ENCODE measurements at places on chromosomes 4 and X.

- no peak for DNase-seq
Observed at GRCh38 chrX:50707405-50707804, 106.6 kb downstream of the SHROOM4 start.

- DNase-seq = no peak
Observed at GRCh38 chrX:139211568-139212182, 318.9 kb upstream of the F9 start.

GRCh38 chr4:41209187-41209586, 5.2 kb downstream of the APBB2 start:
- no peak for DNase-seq

- DNase-seq = no peak
Observed at GRCh38 chr4:3179126-3179706, 69.7 kb upstream of the MSANTD1 start.

GRCh38 chrX:148024425-148025148, 43.5 kb downstream of the FMR1NB start:
- DNase-seq = no peak

DNA sequence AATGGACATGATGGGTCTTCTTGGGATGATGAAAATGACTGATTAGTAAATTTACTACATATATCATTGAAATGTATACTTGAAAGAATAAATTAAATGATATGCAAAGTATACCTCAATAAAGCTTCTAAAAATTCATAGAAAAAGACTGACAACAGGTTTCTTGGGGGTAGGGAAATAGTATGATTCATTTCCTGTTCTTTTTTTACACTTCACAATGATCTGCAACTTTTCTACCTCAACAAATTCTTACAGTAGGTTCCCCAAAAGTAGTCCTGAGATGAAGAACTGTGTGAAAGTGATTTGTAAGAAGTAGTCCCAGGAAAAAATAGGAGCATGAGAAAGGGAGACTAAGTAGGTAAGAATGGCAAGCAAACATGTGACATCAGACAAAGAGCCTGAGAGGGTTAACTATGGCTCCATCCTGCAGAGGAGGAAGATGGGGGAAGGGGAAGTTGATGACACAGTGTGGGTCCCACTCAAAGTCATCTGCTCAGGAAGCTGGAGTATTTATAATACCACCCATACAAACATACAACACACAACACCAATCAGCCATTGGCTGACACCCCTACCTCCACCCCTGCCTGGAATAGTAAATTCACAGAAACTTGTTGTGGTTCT, 73.9 kb downstream of the ARHGAP6 start:
- DNase-seq = no peak

DNA sequence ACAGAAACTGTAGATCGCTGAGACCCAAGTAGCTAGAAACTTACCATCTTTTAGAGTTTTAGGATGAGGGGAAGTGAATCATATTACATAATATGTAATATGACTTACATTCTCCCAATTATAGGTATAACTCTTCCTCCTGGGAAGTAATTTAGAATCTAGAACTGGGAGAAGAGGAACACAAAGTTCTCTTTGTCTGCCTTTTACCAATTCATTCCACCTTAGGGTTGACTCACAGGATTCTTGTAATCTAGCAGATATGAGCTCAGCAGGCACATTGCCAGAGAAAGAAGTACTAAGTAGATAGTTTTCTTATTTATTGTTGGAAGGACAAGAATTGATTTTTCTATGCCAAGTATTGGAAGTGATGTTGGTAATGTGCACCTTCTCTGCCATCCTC, 58.0 kb upstream of the CCSER1 start:
- DNase-seq = no peak
